ENCODE measurements at places on chromosomes 13 and 19.
A peak's percentile ranks its signal among the peaks of the same experiment; 100 is the strongest.

GRCh38 chr13:33723365-33723764 is 94.6 kb upstream of the RFC3 start:
- DNase-seq = no peak

DNA sequence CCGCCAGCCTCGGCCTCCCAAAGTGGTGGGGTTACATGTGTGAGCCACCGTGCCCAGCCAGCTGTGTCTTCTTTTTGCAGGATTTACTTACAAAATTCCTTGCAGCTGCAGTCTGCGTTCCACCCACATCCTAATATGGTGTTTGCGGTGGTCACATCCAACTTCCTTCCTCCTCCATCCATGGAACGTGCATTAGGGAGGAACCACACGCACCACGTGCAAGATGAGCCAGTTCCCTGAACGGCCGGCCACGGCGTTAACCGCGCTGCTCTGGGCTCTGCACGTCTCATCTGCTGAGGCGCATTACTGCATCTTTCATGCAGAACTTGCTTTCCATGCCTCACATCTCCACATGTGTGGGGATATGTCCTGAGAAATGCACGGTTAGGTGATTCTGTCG is 13.0 kb upstream of the SIGLEC11 start:
- no peak for DNase-seq

- no peak for DNase-seq
These were observed 65.2 kb upstream of the ZNF599 start for GRCh38 chr19:34838248-34838647.

DNA sequence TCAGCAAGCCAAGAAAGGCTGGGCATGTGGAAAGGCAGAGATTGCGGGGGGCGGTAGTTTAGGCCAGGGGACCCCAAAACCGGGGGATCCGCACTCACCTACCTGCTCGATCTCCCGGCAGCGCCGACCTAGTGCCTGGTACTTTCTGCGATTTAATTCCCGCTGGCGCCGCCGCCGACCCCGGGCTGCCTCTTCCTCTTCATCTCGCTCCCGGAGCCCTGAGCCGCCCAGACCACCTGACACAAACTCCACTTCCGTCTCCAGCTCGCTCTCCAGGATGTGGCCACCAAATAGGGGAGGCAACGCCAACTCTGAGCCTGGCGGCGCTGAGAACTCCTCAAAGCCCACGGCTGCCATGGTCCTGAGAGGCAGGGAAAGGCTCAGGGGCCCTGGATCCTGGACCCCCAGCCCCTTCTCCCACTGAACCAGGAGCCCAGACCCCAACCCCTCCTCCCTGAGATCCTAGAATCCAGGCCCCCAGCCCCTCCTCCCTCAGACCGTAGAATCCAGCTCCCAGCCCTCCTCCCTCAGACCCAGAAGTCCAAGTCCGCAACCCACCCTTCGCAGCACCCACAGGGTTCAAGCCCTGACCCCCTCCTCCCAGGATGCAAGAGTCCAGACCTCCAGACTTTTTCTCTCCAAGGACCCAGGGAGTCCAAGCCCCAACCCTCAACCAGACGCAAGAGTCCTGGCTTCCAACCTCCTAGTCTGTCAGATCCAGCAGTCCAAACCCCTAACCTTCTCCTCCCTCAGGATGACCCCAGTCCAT is 933 bp downstream of the TFPT start:
- no peak for DNase-seq

DNA sequence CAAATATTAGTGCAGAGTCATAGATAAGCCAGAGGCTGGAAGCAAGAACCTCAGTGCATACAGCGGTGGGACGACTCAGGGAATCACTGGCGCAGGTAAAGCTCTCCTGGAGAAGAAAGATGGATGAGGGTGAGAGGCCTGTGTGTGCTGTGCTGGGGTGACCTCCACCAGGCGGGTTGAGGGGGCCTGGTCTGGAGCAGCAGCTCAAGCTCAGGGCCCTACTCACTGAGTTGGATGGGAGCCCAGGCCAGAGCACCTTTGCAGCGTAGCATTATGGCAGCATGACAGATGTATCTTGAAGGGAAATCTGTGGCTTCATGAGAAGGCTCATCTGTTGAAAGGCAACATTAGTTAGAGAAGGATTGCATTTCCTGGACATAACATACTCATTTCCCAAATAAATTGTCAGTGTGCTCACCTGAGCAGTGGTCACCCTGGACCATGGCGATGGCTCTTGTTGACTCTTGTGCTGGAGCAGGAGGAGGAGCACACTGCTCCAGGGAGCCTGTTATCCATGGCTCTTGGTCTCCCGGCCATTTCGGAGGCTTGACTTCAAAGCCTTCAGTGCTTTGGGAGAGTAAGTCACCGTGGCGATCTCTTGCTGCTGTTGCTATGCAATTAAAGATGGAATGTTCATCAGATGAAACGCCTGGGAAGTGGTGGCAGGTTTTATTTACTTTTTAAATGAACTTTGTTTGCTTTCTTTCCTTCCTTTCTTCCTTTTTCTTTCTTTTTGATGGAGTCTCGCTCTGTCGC is 25.0 kb downstream of the HNRNPM start:
- no peak for DNase-seq

GRCh38 chr13:52615812-52616211 is 26.4 kb upstream of the HNRNPA1L2 start:
- DNase-seq = no peak

- DNase-seq = no peak
These were observed 554.6 kb downstream of the RFC3 start for GRCh38 chr13:34372581-34372980.

DNA sequence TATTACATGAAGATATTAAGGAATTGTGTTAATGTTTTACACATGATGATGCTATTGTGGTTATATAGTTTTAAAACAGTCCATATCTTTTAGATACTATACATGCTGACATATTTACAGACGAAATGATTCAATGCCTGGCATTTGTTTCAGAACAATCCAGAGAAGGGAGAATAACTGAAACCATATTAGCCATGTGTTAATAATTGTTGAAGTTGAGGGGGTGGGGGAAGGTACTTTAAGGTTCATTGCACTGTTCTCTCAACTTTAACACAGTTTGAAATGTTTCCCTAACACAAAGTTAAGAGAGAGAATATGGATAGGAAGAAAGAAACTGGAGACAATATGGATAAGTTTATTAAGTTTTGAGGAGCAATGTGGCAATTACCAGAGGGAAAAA is 5.8 kb downstream of the CRYL1 start:
- no peak for DNase-seq

GRCh38 chr13:94548382-94548781 is 47.6 kb downstream of the TGDS start:
- no peak for DNase-seq

DNA sequence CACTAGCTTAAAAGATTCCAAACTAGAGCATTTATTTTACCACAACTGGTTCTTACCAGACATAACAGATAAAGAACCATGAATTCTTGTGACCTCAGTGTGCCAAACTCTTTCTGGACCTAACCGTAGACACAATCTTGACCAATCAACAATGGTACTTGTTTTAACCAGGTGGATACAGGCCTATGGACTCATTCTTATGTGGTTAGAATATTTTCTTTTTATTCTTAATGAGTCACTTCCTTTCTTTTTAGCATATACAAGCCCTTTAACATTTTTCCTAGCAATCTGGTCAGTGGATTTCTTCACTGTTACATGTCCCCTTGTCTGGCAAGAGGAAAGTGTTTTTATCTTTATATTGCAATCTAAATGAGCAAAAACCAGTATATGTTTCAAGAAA is 792.1 kb upstream of the SPRY2 start:
- no peak for DNase-seq

DNA sequence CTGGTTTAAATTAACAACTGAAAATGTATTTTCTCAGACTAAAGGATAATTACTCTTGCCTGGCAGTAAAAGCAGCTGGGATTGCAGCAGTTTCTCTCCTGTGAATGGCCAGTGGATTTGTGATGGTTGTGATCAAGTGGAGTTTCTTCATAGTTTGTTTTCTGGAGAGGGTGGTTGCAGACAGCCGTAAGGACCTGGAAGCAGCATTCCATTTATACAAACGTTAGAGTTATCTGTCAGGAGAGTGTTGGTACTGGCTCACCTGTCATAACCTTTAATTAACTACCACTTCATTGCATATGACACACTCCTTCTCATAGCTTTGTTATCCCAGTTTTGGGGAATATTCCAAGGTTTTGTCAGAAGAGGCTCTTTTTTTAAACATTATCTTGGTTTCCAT is 258.4 kb upstream of the SLC10A2 start:
- DNase-seq = no peak

DNA sequence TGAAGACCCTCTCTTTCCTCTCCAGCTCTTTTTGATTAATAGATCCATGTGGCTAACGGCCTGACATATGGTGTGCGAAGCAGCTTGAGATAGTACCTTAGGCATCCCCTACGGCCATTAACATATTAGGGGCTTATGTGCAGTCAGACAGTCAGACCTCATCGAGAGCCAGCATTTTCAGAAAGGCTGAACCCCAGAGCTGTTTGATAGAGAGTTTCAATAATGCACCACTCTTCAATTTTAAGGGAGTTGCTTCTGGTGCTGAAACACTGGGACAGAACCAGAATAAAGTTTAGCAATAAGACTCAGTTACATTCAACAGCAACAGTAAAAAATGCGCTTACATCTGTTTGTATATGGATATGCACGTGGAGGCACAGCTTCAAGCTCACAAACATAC is 10.8 kb downstream of the POU4F1 start:
- no peak for DNase-seq

GRCh38 chr19:40692212-40692551 is 1.7 kb upstream of the NUMBL start:
- DNase-seq = no peak

DNA sequence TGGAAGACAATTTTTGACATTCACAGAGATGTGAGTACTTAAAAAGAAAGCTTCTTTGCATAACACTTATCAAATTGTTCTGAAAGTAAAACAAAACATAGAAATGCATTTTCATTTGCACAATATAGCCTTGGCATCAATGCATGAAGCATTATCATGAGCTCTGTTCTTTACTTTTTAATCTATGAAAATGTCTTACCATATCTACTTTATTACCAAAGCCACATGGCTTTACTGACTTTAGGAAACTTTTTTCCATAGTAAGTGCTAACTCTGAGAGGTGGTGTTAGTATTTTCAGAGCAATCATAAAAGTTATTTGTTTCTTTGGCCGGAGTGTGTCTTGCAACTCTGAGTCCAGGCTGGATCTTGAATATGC is 10.5 kb downstream of the TNFRSF19 start:
- no peak for DNase-seq

DNA sequence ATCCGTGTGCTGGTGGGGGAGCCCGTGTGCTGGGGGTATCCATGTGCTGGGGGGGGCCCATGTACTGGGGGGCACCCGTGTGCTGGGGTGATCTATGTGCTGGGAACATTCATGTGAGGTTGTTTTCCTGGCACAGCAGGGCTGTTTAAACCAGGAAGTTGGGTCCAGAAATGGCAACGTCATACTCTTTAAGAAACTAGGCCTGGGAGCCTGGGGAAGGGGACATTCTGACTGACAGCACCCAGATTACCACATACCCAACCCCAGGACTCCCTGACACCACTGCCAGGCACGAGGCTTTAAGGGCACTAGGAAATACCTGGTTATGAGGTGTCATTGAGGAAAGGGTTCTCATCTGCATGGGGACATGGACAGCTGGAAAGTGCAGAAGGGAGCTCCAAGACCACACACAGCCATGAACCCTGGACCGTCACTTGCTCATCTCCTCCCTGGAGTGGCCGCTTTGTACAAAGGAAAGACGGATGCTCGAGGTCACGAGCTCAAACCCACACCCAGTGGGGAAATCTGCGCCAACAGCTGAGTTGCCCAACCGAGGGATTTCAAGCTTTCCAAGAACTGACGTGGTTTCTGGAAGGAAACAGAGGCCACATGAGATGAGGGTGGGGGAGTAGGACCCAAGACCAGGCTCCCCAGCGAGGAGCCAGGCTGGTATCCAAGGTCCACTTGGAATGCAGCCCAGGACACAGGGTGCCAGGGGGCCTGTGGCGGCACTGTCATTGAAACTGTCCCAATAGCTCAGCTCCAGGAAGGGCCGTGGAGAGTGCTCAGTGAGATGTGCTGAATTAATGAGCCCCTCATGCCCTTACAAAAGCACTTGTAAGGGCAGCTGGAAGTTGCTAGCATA is 40.9 kb downstream of the RAB20 start:
- peak; percentile 51 for DNase-seq

DNA sequence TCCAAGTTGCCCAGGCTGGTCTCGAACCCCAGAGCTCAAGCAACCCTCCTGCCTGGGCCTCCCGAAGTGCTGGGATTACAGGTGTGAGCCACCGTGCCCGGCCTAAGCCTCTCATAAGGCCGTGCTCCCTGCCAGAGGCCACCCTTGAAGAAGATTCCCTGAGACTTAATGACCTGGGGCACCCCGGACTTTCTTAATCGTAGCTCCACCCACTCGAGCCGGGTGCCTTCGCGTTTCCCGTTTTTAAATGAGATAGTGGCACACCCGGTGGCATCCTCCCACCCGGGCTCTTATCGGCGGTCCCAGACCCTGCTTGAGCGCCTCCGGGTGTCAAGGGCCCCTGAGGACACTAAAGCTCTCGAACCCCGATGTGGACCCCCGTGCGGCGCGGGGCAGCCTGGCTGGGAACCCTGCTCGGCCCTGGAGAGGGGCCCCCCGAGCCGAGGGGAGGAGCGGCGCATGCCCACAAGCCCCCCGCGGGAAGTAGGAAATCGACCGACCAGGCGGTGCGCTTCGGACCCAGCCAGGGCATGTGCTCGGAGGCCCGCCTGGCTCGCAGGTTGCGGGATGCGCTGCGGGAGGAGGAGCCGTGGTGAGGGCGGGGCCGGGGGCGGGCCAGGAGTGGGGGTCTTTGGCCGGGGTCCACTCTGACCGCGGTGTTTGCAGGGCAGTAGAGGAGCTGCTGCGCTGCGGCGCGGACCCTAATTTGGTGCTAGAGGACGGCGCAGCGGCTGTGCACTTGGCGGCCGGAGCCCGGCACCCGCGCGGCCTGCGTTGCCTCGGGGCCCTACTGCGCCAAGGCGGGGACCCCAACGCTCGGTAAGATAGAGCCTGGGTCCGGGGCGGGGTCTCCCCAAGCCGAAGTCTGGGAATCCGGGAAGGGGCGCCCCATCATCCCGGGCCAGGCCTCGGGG is at the start of gene ANKLE1:
Gene ANKLE1 (plus strand): TSS at position 511 of the 914 bp plus-strand sequence. CDS start 20 bp downstream, at position 531.
- no peak for DNase-seq

- DNase-seq = no peak
These were observed 816 bp downstream of the RPS28 start for GRCh38 chr19:8321986-8322637.

DNA sequence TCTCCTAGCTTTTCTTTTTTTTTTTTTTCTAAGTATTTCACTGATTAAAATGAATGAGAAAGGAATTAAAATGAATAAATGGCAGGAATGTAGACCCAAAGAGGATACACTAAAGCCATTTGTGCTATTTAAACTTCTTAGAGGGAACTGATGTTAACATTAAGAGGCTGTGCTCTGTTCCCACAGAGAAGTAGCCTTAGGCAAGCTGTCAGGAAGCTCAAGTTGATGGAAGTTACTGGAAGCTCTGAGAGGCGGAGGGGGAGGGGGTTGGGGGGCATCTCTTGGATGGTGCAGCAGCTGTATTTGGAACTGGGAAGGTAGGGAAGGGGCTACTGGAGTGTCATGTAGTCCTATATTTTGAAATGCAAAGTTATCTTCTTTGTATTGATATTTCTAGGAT is 168.2 kb downstream of the DNAJC15 start:
- no peak for DNase-seq

DNA sequence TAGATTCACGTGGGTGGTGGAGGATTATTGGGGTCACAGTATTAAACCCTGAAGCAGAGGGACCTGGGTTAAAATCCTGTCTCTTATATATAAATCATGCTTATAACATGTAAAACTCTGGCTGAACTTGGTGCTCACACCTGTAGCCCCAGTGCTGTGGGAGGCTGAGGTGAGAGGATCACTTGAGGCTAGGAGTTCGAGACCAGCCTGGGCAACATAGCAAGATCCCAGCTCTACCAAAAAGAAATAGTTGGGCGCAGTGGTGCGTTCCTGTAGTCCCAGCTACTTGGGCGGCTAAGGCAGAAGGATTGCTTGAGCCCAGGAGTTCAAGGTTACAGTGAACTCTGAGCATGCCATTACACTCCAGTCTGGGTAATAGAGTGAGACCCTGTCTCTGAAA is 2.4 kb downstream of the ZNF805 start:
- no peak for DNase-seq
